Esophagus mucosa (tissue), 1 donor: ENCODE measurements at places on chromosomes 12 and 14. TPM values are rescaled to one million over a fixed set of nuclear protein-coding genes. Genes with fewer than 3 reads are reported as not detected.

KRT78 gene
- 291 TPM for total RNA-seq

BRAP gene
- 11.0 TPM for total RNA-seq

PTPRR gene
- total RNA-seq, result not detected

GRCh38 chr12:96205908-96206307 lies 11.7 kb downstream of the ELK3 start:
- no peak for ATAC-seq

DNA sequence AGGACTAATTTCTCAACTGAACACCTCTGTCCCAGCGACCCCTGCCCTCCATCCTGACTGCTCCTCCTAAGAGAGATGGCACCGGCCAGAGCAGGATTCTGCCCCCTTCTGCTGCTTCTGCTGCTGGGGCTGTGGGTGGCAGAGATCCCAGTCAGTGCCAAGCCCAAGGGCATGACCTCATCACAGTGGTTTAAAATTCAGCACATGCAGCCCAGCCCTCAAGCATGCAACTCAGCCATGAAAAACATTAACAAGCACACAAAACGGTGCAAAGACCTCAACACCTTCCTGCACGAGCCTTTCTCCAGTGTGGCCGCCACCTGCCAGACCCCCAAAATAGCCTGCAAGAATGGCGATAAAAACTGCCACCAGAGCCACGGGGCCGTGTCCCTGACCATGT lies 756 bp downstream of the RNASE7 start:
- peak; percentile 25 for ATAC-seq

- ATAC-seq, result no peak
Measured at GRCh38 chr14:38080696-38081095, 127.0 kb upstream of the SSTR1 start.

- ATAC-seq, result no peak
Measured at GRCh38 chr14:99566390-99567354, 37.3 kb downstream of the CCDC85C start.

DNA sequence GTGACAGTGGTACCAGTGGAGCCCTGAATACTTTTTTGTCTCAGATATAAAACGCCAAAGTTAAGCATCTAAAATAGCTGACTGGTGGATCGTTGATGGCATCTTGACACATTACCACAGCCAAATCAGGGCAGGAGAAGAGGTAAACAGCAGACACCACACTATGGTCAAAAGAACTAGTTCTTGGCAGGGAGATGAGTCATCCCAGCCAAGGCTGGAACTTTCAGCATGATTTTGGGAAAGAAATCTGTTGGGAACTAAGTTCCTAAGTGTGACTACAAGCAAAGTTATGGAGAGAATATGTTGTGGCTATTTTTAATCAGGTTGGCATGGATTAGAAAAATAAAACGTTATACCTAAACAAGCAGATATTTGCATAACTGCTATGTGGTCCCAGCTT lies 36.9 kb downstream of the LGR5 start:
- ATAC-seq, result no peak

GRCh38 chr14:36096090-36096489 lies 80.4 kb downstream of the PTCSC3 start:
- ATAC-seq, result peak; percentile 71

DNA sequence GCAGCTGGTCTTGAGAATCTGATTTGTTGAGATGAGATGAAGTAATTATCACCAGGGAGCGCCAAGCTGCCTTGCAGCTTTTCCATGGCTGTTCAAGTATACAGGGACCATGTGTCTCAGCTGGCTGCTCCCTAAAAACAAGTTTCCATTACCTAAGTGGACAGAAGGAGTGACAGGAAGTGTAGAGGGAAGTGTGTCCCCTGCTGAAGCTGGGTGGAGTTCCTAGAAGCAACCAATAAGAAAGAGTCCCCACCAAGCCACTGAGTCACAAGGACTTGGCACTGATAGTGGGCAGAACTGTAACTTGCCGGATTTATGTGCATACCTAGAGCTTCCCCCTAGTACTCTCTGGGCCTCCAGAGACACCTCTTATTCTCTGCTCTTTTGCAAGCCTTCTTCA lies 1.5 kb upstream of the GPX2 start:
- peak; percentile 21 for ATAC-seq

GRCh38 chr14:34971381-34971780 lies 11.4 kb upstream of the SRP54 start:
- ATAC-seq, result no peak

DNA sequence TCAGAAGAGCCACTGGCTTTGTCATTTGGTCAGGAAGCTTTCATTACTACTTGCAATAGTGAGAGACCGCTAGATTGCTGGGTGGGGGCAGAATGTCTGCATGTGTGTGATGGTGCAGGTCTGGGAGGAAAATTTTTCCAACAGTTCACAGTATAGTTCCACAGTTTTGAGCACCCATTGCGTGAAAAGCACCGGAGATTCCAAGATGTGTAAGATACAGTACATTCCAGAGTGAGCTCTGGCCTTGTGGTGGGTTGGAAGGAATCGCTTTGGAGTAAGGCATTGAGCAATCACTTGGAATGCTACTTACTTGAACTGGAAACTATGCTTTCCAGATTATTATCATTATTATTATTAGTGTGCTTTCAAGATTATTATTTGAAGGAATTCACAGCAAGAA lies 47.6 kb upstream of the FRMD6 start:
- ATAC-seq, result no peak
